ENCODE measurements at places on chromosomes 7 and 10. TPM values are rescaled to one million over a fixed set of nuclear protein-coding genes. Genes with fewer than 3 reads are reported as not detected.

FAM25C gene
- total RNA-seq = not detected

CALU gene
- total RNA-seq = 286 TPM

TEX36 gene
- total RNA-seq = not detected

GRCh38 chr10:100642295-100642994 lies 102.9 kb upstream of the PAX2 start:
- no peak overlapping the region for H3K27ac ChIP-seq
- no peaks in the 10 kb centered on the region for H3K36me3 ChIP-seq
- H3K27me3 ChIP-seq = no peaks in the 10 kb centered on the region
- no peak overlapping the region for H3K4me3 ChIP-seq
- DNase-seq = no peak

DNA sequence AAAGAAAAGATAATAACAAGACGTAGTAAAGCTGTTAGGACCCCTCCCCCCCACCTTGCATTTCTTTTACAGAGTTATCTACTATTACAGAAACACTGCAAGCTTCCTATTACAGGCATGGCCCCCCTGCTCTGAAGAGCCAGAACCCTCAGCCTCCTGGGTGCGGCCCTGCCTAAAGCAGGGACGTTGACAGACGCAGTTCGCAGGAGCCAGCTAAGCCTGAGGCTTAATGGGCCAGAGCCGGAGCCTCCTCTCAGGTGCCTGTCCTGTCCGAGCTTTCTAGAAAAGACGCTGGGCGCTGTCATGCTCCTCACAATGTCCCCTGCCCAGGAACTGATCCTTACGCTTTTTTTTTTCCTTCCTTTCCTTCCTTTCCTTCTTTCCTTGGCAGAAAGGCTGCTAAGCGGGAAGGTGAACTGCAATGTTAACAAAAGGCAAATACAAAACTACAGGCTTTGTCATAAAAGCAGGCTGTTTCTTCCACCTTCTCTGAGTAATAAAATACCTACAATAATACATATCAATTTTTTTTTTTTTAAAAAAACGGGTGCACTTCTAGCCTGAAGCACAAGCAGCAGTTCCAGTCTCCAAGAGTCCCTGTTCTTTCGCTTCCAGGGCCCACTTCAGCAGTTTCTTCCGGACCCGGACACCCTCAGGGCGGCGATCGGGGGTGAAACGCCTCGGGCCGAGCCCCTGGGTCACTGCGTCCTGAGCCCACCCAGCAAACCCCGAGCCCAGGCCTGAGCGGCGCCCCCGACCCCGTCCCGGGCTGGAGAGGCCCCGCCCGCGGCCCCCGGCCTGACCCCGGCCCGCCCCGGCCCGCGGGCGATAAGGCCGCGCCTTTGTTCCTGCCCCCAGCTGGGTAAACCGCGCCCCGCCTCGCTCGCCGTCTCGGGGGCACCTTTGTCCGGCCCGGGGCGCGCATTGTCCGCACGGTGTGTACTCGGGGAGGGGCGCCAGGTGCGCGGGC lies 11.2 kb downstream of the MNX1 start:
- peaks cover 23% of the 10 kb centered on the region for H3K27me3 ChIP-seq
- H3K4me1 ChIP-seq = peaks cover 32% of the 10 kb centered on the region
- no peaks in the 10 kb centered on the region for H3K36me3 ChIP-seq
- no peak overlapping the region for H3K27ac ChIP-seq
- no peak for DNase-seq

- peak; percentile 90 for DNase-seq
- H3K27ac ChIP-seq = peak overlapping the region; percentile 86
- no peaks in the 10 kb centered on the region for H3K27me3 ChIP-seq
- H3K4me1 ChIP-seq = no peaks in the 10 kb centered on the region
- H3K36me3 ChIP-seq = no peaks in the 10 kb centered on the region
Observed at GRCh38 chr7:55100544-55101327, 81.9 kb downstream of the EGFR start.

- H3K36me3 ChIP-seq = no peaks in the 10 kb centered on the region
- DNase-seq = no peak
- no peaks in the 10 kb centered on the region for H3K27me3 ChIP-seq
- no peaks in the 10 kb centered on the region for H3K4me1 ChIP-seq
- no peak overlapping the region for H3K27ac ChIP-seq
- no peak overlapping the region for H3K4me3 ChIP-seq
Observed at GRCh38 chr10:19505320-19506312, 310.6 kb upstream of the PLXDC2 start.

- peak; percentile 71 for DNase-seq
- H3K36me3 ChIP-seq = peaks cover 21% of the 10 kb centered on the region
- peak overlapping the region; percentile 0 for H3K4me3 ChIP-seq
- H3K27me3 ChIP-seq = no peaks in the 10 kb centered on the region
Observed at GRCh38 chr7:4738711-4739527, 36.5 kb upstream of the AP5Z1 start.

DNA sequence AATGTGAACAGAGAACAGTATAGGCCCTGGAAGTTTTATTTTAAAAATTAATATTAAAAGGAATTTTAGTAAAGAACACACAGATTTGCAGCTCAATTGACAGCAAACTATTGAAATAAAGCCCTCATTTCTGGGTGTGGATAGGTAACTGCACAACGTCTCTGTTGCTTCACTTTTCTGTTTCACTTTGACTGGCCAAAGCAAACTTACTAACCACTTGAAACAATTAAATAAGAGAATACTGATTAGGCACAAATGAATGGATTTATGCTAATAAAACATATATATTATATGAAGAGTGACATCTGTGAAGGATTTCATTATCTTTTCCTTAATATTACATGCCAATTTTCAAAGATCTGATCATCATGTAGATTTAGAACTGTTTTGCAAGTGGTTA lies 11.9 kb downstream of the ZNF804B start:
- no peaks in the 10 kb centered on the region for H3K27me3 ChIP-seq
- no peak overlapping the region for H3K27ac ChIP-seq
- H3K4me3 ChIP-seq = no peak overlapping the region
- H3K36me3 ChIP-seq = no peaks in the 10 kb centered on the region

- H3K27me3 ChIP-seq = no peaks in the 10 kb centered on the region
- H3K36me3 ChIP-seq = no peaks in the 10 kb centered on the region
- H3K27ac ChIP-seq = peak within 1 kb of the TSS; percentile 96
- H3K4me3 ChIP-seq = peak within 1 kb of the TSS; percentile 85
Observed at GRCh38 chr7:519484-520390, at the start of gene PDGFA. PDGFA (minus strand) TSS chr7:519846; CDS start chr7:519001, 845 bp downstream.
